GM04504 (cell line): ENCODE measurements at places on chromosomes 3 and 15.

DNA sequence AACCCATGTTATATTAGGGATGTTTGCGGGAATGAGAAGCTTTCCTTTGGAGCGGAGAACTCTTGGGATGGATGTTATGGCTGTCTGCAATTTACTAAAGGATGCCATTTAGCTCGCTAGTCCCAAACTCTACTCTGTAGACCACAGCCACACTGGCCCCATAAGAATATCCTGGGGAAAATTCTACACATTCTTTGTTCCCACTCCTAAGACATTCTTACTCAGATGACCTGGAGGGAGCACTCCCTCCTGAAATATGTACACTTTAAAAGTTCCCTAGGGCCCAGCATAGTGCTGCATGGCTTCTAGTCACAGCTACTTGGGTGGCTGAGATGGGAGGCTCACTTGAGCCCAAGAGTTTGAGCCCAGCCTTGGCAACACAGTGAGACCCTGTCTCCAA lies 288.7 kb upstream of the RORA start:
- no peak for DNase-seq

- no peak for DNase-seq
These were observed 16.1 kb upstream of the APH1B start for GRCh38 chr15:63261311-63261710.

- no peak for DNase-seq
These were observed 505.3 kb upstream of the PPP2R3A start for GRCh38 chr3:135460273-135460672.

DNA sequence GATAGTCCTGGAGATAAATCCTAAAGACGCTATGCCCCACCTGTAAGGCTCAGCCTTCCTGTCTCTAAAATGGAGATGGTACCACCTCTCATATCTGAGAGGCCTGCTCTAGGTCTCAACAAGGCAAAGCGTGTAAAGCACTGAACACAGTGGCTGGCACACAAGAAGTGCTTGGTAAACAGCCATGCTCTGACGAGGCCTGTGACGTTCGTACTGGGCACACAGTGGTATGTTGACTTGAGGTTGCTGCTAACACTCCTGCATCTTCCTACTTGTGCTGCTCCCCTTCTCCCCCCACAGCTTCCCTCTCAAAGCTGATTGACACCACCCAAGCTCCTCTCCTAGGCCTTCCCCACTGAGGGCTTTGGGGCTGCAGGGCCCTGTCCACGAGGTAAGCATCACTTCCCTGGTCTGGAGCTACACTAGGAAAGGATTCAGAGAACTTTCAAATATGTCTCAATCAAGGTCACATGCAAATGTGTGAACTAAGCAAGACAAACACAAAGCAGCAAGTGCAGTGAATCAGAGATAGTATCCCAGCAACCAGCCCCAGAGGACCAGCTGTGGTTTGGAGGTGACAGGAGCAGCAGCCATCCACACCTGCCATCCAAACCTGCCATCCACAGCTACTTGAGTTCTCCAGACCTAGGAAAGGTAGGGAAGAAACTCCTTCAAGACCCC lies 177.5 kb downstream of the STT3B start:
- DNase-seq, result no peak

GRCh38 chr15:60790641-60791040 lies 311.7 kb upstream of the ICE2 start:
- DNase-seq, result no peak

DNA sequence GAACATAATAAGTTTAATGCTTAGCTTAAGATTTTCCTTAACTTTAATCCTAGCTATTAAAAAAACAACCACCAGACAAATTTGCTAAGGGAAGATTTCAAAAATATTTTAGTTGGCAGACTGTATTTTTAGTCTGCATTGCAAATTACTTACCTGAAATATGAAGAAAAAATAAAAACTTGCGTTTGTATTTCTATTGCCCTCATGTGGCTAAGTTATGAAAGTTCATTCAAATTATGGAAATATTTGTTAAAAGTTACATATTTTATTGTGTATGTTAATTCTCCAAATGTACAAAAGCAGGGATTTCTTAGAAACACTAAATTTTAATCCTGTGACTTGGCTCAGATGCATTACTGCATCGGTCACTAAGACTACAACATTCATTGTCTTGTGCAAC lies 15.0 kb downstream of the GTF2A2 start:
- DNase-seq, result no peak

- no peak for DNase-seq
These were observed 3.7 kb upstream of the PLA2G4F start for GRCh38 chr15:42160136-42160535.

DNA sequence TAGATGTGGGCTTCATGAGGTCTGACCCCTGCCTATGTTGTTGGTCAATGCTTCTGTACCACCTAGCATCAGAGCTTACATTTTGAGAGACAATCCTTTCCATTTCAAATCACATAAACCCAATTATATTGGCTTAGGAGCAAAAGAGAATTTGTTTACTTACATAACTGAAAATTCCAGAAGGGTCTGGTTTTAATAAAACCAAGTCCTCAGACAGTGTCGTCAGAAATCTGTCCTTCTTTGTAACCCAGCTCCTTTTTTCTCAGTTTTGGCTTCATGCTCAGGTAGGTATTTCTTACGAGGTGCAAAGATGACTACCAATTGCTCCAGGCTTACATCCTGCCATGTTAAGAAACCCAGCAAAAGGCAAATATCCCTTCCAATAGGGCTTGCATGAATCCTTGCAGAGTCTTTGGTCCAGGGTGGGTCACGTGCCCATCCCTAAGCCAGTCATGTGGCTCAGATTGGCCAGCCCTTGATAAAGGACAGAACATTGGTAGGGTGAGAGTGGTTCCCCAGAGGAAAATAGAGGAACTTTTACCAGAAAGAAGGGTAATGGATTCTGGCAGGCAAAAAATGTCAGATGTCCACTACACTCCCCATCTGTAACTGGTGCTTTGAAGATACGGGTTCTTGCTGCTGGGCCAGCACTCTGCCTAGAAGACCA lies 50.2 kb upstream of the VILL start:
- DNase-seq, result no peak

DNA sequence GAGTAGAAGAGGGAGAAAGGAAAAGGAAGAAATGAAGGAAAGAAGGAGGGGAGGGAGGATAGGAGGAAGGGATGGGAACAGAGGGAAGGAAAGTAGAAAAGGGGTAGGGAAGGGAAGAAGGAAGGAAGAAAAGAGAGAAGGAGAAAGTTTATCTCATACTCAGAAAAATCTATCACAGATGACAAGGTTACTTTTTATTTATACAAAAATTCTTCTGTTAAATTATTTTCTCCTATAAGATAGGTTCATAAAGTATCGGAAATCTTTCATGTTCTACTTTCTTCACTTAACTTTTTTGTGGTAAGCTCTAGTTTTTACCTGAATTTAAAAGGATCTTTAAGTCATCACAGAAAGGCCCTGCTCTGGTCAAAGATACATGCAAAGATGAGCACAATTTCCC lies 38.1 kb downstream of the SI start:
- DNase-seq, result no peak

DNA sequence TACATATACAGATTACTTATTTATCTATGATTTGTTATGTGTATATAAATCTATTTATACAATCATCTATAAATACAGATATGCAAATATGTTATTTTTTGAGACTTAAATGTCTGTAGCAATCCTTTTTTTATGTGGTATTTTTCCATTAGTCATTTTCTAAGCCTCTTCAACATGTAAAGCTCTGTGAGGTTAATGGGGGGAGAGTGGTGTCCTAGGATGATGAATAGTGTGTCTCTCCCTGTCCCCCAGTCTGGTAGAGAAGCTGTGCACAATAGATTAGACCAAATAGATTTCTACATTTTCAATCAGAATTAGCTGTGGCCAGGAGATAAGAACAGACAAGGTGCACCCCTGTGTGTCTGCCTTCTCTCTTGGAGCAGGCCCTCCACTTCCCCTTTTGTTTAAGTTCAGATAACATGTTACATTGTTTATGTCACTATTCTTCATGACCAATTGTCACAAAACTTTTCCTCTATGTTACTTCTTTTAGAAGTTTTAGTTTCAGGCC lies 453.9 kb downstream of the LPP start:
- DNase-seq, result no peak

GRCh38 chr3:155420881-155421486 lies 127.5 kb upstream of the STRIT1 start:
- DNase-seq, result no peak

GRCh38 chr3:177604181-177604580 lies 406.9 kb upstream of the TBL1XR1 start:
- DNase-seq, result no peak

DNA sequence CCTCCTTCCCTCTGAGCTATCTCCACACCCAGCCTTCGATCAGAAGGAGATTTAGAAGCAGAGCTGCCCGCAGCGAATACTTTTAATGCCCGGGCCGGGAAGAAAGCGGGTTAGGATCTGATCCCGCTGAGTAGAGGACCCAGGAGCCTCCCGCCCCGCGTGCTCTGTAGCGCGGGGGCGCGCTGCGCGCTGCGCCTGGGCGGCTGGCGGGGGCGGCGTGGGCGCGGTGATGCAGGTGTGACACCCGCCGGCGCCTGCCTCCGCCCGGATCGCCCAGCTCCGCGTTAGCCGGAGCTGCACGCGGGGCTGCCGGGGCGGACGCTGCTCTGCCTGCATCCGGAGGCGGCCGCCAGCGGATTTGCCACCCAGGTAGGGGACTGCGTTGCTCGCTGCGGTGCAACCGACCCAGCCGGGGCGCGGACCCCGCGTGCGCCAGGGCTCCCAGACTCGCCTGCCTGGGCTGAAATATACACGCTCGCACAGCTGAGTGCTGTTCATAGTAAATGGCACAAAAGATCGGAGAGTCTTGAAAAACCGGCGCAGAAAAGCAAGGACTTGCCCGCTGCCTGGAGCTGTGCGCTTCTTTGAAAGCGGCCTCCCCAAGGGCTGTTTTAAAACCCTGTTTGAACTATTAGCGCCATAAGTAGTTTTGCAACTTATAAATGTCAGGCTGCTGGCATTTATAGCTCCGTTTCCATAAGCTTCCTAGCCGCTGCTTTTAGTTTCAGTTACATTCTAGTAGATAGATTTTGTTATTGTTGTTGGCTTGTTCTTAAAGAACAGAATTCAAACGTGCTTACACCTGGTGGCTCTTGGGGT lies at the start of gene SV2B:
TSS of gene SV2B (plus strand) at position 263 of the 819 bp plus-strand sequence. CDS start 126,007 bp downstream, outside the sequence.
- DNase-seq, result no peak

- no peak for DNase-seq
These were observed 32.4 kb upstream of the SLC6A11 start for GRCh38 chr3:10783360-10784351.

DNA sequence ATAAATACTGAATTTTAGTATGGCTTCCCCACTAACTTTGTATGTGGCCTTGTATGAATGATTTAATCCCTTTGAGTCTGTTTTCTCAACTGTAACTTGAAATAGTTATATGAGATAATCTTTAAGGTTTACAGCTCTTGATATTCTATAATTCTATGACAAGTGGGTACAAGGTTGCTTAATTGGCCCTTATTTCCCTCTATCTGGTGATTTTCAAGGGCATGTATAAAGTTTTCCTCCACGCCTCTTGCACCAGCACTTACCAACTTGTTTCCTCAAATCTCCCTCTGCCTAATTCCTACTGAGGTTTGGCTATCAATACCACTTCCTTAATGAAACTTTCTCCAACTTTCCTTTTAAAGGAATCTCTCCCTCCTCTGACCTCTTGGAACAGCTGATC lies 112.9 kb downstream of the ISL2 start:
- no peak for DNase-seq

DNA sequence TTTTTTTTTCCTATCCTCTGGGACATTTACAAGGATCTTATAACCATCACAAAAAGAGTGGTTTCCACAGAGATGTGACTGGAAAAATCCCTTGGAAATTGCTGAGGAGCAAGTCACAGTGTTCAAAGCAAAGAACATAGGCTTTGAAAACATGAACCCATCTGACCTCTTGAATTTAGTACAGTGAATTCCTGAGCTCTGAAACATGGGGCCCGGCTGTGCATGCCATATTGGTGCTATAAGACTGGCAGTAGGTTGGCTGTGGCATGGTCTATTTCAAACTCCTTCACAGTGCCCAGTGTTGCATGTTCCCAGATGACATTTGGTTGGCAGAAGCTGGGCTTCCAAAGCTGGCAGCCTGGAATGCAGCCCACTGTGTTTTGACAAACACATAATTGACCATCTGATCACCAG lies 202.2 kb downstream of the TIGIT start:
- DNase-seq, result peak; percentile 53

DNA sequence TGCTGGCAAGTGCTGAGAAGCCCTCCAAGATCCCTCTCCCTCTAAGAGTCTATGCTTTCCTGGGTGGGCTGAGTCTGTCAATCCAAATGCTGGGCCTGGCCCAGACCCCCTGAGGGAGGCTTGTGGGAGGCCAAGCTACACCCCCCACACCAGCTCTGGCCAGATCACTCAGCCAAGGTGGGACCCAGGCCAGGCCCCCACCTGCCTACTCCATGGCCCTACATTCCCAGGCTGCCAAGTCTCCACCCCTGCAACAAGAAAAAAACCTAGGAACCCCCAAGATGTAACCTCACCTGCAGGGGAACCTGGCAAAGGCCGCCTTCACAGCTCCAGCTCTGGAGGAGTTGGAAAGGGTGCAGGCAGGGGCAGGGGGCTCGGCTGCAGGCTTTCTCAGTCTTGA lies 109.1 kb downstream of the CHSY1 start:
- no peak for DNase-seq

DNA sequence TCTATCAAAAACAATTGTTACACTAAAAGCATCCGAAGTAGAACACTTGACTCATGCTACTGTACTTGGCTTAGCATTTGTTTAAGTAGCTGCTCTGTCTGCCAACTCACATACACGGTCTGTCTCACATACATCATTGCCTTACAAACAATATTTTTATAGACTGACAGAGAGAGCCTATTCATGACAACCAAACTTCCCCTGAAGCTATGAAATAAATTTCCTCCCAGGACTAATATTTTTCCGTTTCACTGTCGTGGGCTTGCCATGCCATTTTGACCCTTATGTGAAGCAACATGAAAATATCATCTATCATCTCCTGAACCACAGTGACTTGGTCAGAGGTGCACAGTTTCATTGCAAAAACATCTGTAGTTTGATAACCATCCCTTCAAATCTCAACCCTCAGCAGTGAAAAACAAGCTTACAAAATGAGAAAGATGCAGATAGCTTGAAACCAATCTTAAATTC lies 66.5 kb upstream of the PYGO1 start:
- DNase-seq, result no peak

GRCh38 chr3:172071780-172072330 lies 32.5 kb downstream of the FNDC3B start:
- no peak for DNase-seq
